Smooth muscle cell of bladder (primary cell): ENCODE measurements at places on chromosomes 6 and 20. TPM values are rescaled to one million over a fixed set of nuclear protein-coding genes. Genes with fewer than 3 reads are reported as not detected.

SFT2D1 gene
- total RNA-seq, result 33.0 and 44.4 TPM in 2 replicates

ARFGEF3 gene
- total RNA-seq, result under 0.01 and 0.18 TPM in 2 replicates

CASS4 gene
- total RNA-seq, result 0.09 and 0.14 TPM in 2 replicates

RIMS1 gene
- total RNA-seq, result 0.14 and 0.28 TPM in 2 replicates

VGLL2 gene
- not detected in 2 replicates for total RNA-seq

ULBP2 gene
- total RNA-seq, result 2.6 and 2.7 TPM in 2 replicates

BPIFA1 gene
- not detected in 2 replicates for total RNA-seq

MTFR2 gene
- total RNA-seq, result 0.57 and 0.83 TPM in 2 replicates

PSORS1C1 gene
- total RNA-seq, result 1.7 and 2.1 TPM in 2 replicates

NKX2-4 gene
- total RNA-seq, result not detected in 2 replicates

EEF1A2 gene
- total RNA-seq, result 1.3 and 3.0 TPM in 2 replicates

NKAIN4 gene
- total RNA-seq, result 0.18 TPM in 1 of 2 replicates, not detected in the other

SLC22A2 gene
- not detected in 2 replicates for total RNA-seq

FARS2 gene
- 25.3 and 27.7 TPM in 2 replicates for total RNA-seq

MMP24 gene
- 0.14 and 0.37 TPM in 2 replicates for total RNA-seq

FOXP4 gene
- 1.3 and 2.0 TPM in 2 replicates for total RNA-seq

LHFPL5 gene
- not detected in 2 replicates for total RNA-seq

RAMACL gene
- total RNA-seq, result 1.3 and 4.1 TPM in 2 replicates

RNF182 gene
- 0.18 and 0.28 TPM in 2 replicates for total RNA-seq

SLC22A3 gene
- total RNA-seq, result 0.43 and 3.0 TPM in 2 replicates

IL17F gene
- not detected in 2 replicates for total RNA-seq

REM1 gene
- 0.09 TPM in 1 of 2 replicates, not detected in the other for total RNA-seq

LY6G6F gene
- not detected in 2 replicates for total RNA-seq

GRM1 gene
- total RNA-seq, result under 0.01 TPM in 2 replicates

MAS1 gene
- under 0.01 and 0.09 TPM in 2 replicates for total RNA-seq

LST1 gene
- total RNA-seq, result not detected in 2 replicates

SRMS gene
- not detected in 2 replicates for total RNA-seq

PCK1 gene
- total RNA-seq, result 0.14 TPM in 1 of 2 replicates, not detected in the other

RPRD1B gene
- total RNA-seq, result 15.6 and 18.9 TPM in 2 replicates

SLC17A1 gene
- not detected in 2 replicates for total RNA-seq

PABPC1L gene
- total RNA-seq, result 4.8 and 5.5 TPM in 2 replicates

LY86 gene
- total RNA-seq, result not detected in 2 replicates

LRP11 gene
- 74.2 and 81.4 TPM in 2 replicates for total RNA-seq

BEND3 gene
- 0.71 and 1.7 TPM in 2 replicates for total RNA-seq

CDSN gene
- under 0.01 TPM in 1 of 2 replicates, not detected in the other for total RNA-seq

TRAPPC3L gene
- total RNA-seq, result 0.09 and 0.14 TPM in 2 replicates
